ENCODE measurements at places on chromosomes 12 and 14. TPM values are rescaled to one million over a fixed set of nuclear protein-coding genes. Genes with fewer than 3 reads are reported as not detected.

The SERPINA1 gene
- 43.8 TPM for polyA plus RNA-seq

DNA sequence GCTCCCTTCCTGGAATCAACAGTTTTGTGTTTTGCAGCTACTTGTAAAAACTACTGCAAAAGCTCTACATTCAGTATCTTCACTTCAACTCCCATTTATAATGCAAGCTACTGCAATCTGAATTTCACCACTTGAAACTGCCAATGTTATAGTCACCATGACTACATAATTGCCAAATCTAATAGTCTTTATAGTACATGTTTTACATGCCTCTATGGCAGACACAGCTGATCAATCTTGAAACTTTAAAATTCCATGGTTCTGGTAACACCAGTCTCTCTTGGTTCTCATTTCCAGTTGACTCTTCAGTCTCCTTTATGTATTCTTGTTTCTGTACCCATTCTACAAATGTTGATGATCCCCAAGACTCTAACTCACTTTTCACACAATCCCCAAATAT is 185.9 kb downstream of the MED13L start:
- H3K4me3 ChIP-seq: no peak overlapping the region
- no peak overlapping the region for H3K27ac ChIP-seq
- H3K36me3 ChIP-seq: peaks cover 5% of the 10 kb centered on the region

The C1QL4 gene
- polyA plus RNA-seq: not detected

DNA sequence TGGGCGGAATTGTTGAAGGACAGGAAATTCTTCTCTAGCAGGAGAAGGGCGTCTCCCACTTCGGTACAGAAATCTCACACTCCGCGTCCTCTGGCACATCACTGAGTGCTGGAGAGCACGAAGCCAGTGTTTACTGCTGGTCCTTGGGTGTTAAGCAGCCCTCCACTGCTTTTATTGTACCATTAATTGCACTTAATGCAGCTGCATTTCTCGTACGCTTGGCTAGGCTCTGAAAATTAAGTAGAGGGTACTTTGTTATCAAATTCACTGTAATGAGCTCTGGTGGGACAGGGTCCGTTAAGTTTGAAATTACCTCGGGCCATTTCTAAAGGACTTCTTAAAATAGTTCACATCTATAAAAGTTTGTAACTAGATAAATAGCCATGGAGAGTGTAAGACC is 411.2 kb downstream of the NPAS3 start:
- H3K27me3 ChIP-seq: no peaks in the 10 kb centered on the region
- no peak overlapping the region for H3K4me3 ChIP-seq
- no peak for DNase-seq
